Glomerular endothelial cell (primary cell): ENCODE measurements at places on chromosomes 5 and 9. TPM values are rescaled to one million over a fixed set of nuclear protein-coding genes. Genes with fewer than 3 reads are reported as not detected.

DNA sequence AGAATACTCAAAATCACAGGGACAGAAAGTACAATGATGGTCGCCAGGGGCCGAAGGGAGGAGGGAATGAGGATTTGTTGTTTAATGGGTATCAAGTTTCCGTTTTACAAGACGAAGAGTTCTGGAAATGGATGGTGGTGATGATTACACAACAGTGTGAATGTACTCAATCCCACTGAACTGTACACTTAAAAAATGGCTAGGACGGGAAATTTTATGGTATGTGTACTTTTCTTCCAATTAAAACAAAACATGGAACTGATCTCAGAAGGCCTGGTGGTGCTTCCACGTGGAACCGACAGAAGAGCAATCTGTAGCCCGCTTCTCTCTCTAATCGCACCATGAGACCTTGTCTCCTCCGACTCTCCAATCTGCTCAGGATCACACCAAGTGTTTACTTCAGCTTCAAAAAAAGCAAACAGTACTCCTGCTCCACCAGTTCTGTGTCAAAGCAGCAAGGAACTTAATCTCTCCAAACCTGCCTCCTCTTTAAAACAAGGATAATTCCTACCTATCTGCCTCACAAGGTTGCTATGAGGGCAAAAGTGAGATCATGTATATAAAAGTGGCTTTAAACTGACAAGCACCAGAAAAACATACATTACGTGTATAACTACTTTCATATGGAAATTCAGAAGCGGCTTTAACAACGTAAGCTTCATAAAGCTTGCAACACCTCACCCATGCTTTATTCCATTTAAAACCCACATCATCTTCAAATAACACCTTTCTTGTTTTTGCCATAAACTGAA, 2.1 kb downstream of the ECPAS start:
- DNase-seq, result no peak

- no peak for DNase-seq
These were observed 72.6 kb upstream of the DMRTA1 start for GRCh38 chr9:22374051-22374450.

DNA sequence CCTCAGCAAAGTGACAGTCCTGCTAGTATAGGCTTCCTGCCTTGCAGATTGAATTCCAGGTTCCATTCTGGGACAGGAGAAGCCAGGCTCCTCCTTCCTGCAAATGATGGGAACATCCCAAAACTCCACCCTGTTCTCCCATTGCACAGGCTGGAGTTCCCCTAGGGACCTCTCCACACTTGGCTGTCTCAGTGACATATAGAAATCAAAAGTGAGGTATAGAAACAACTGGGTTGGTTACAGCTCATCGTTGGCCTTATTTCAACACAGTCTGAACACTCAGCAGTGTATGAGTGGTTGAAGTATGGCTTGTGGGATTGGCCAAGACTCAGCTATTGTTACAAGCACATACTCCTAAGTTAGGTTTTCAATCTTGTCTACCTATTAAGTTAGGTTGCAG, 157.8 kb upstream of the FTMT start:
- DNase-seq, result no peak

DNA sequence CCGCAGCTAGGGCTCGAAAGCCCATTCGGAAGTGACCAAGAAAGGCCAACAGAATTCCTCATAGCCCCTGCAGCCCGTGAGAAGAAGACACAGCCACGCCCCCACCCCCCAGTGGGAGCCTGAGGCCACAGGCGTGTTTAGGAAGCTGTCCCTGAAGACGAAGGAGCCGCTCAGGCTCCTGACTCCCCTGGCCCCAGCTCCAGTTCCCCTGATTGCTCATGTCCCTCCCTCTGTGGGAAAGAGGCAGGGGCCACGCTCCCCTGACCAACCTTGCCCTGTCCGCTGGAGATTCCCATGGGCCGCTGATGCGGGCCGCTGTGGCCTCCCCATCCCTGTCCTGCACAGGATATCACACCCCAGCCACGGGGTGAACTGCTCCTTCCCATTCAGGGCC, 13.6 kb downstream of the ROPN1L start:
- DNase-seq, result no peak

- DNase-seq, result no peak
These were observed 134.6 kb upstream of the RASEF start for GRCh38 chr9:83197591-83197990.

DNA sequence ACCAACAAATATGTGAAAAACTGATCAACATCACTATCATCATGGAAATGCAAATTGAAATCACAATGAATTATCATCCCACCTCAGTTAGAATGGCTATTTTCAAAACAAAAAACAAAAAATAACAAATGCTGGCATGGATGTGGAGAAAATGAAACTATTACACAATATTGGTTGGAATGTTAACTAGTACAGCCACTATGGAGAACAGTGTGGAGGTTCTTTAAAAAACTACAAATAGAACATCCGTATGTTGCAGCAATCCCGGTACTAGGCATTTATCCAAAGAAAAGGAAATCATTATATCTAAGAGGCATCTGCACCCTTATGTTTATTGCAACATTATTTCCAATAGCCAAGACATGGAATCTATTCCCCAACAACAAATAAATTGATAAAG, 9.0 kb upstream of the IFNA5 start:
- DNase-seq, result no peak

GRCh38 chr5:150234576-150235499, 45.0 kb downstream of the SLC6A7 start:
- DNase-seq, result no peak

The IL5 gene
- not detected in 2 replicates for total RNA-seq

- no peak for DNase-seq
These were observed 54.3 kb downstream of the LMX1B start for GRCh38 chr9:126668058-126668457.

GRCh38 chr5:10801931-10802666, 41.1 kb upstream of the DAP start:
- DNase-seq, result no peak

GRCh38 chr5:100889165-100889743, 13.8 kb downstream of the ST8SIA4 start:
- no peak for DNase-seq

- no peak for DNase-seq
These were observed 44.9 kb upstream of the SNCAIP start for GRCh38 chr5:122267185-122267584.

- DNase-seq, result no peak
These were observed 29.9 kb downstream of the SLC6A18 start for GRCh38 chr5:1255081-1255561.

The CTXN3 gene
- total RNA-seq, result not detected in 2 replicates

DNA sequence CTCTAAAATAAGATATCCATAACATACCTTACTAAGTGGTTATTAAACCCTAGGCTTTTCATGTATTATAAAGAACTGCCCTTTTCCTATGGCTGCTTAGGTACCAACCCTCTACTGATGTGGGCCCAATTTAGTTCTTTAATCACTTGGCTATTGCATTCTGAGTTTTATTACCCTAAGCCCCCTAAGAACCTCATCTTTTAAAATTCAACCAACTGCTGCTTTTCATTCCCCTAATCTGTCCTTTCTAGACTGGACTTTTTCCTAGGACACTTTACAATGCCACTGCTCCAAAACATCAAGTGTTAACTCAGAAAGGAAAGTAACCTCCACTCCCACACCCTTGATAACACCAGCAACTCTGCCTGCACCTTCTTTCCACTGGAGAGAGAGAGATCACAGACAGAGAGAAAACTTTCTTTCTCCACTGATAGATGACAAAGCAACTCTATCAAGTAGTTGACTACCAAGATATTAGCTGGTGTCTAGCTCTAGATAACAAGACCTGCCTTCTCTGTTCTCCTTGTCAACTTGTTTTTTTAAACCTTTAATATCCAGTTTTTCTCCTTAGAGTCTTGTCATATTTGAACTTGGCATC, 27.3 kb downstream of the ELL2 start:
- DNase-seq, result no peak

The FCHO2 gene
- total RNA-seq, result 16.7 and 19.6 TPM in 2 replicates

DNA sequence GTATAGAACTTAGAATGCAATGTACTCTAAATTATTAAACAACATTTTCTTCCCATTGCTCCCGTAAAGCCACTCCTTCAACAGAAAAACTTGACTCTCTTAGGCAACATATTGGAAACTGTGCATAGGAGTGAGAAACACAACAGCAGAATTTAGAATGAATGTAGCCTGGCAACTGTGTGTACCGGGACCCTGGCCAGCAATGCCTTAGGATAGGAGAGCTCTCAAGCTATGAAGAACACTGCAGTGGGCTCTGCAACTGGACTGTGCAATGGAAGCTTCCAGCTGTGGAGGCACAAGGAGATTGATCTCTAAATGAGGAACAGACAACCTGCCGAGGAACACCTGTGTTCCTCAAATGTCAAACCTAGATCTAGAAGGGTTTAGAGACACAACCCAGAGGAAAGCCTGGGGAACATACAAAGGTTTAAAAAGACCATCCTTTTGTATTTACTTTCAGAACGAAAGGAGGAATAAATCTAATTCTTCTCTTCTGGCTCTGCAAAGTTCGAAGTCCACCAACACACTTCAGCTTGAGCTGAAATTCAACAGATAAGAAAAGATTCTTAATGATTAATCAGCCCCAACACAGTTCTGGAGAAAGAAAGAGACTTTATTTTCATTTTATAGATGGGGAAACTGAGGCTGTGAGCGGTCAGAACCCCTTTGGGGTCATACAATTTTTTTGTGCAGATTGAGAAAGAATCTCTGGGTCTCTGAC, 51.5 kb upstream of the ARL15 start:
- DNase-seq, result no peak

The SCGB3A2 gene
- not detected in 2 replicates for total RNA-seq

The TSTD2 gene
- total RNA-seq, result 7.1 and 12.7 TPM in 2 replicates

The TMOD1 gene
- 2.9 and 5.1 TPM in 2 replicates for total RNA-seq

DNA sequence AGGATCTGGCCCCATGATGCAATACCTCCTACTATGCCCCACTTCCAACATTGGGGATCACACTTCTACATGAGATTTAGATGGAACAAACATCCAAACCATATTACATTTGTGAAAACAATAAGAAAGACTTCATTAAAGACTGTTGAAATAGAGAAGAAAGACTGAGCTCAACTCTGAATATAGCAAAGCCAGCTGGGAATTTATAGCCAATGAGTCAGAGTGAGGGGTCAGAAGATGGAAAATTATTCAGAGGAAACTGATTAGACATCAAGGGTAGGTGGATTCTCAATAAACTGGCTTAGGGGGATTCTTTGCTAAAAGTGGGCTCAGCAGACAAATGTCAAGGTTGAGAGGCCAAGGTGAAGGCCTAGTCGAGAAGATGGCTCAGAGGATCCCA, 25.6 kb downstream of the BTF3 start:
- DNase-seq, result no peak

GRCh38 chr5:73838901-73839300, 212.9 kb downstream of the ARHGEF28 start:
- no peak for DNase-seq

The ELOVL7 gene
- 0.73 TPM in 1 of 2 replicates, not detected in the other for total RNA-seq
